ENCODE measurements at places on chromosomes 11 and 22. TPM values are rescaled to one million over a fixed set of nuclear protein-coding genes. Genes with fewer than 3 reads are reported as not detected.
A peak's percentile ranks its signal among the peaks of the same experiment; 100 is the strongest.

Gene PTGDR2
- not detected for total RNA-seq

Gene ARFGAP3
- total RNA-seq = 29.1 TPM

Gene THOC5
- total RNA-seq = 50.2 TPM

Gene MYOD1
- total RNA-seq = not detected

Gene SCGB2A2
- not detected for total RNA-seq

Gene CNGA4
- not detected for total RNA-seq

Gene CNIH2
- 5.5 TPM for total RNA-seq

DNA sequence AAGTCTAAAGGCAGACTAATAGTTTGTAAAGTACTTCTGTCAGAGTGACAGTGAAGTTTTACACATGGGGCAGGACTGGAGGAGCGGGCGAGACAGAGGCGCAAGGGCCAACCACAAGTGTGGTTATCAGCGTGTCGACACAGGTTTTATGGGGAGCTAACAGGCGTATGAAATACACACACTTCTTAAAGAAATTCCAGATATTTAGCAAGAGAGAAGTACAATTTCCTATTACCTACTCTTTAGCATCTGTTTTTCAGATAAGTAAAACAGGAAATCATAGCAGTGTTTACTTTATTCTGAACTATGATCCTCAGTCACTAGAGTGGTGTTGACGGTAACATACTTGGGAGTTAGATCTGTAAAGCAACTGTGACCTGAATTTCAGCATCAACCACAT is 22.5 kb downstream of the VSIG10L2 start:
- DNase-seq = no peak

DNA sequence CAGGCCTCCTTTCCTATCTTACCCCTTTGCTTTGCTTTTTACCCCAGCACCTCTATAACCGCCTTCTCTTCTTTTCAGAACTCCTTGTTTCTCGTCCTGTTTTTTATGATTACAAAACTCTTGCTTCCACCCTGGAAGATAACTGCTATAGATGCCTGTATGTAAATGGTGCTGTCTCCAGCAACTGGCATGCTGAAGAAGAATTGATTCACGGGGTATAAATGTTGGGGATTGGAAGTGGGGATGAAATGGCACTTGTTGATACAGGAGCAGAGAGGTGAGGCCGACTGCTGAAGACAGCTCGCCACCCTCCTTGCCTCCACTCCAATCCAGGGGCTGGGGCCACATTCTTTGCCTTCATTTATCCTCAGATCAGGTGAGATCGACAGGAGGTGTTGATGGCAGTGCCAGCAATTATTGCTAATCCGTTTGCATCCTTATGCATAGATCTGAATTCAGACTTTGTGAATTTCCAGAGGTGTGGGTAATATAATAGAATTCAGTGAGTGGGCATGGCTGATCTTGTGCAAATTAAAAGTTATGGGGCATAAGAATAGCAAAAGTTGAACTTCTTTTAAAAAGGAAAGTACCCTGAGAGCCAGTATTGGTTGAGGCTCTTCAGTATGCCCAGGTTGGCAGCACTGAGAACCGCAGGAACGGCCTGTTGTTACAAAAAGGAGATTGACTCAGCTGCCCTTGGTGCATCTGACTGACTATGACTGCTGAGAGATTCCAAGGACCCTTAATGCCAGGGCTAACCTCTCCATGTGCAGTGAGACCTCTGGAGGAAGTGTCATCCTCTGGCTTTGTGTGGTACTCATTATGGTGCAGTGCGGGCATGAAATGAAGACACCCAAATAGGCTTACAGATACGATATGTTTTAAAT is 5.3 kb downstream of the NEAT1 start:
- peak; percentile 46 for DNase-seq

DNA sequence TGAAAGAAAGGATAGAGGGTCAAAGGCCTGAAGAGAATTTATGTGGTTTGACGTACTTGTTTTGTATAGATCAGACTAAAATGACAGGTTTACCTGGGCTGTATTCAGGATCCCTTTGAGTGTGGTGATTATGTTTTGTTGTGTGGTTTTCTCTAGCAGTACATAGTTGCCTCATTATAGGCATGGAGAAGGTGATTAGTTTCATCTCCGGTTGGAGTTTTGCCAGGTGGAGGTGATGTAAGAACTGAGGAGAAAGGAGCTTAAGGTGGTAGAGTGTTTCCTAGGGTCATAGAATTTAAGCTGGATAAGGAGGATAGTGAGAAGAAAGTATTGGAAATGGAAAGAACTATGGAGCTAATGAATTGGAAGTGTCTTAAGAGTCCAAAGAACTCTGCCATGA is 229.0 kb downstream of the TMEM135 start:
- DNase-seq = no peak

DNA sequence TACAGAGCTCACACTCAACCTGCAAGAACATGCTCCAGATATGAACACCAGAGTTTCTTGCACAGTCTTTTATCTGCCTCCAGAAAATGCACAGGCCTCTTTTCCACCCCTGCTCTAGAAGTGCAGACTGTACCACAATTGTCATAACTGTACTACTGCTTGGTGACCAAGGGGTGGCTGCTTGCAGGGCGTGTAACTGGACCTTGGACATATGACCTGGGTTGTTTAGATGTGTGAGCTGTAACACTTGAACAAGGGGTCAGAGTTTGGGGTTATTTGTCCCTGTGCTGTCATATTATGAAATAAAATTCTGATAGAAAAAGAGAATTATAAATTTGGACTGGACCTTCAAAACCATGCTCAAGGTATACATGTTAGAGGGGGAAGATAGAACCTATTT is 1185.5 kb downstream of the FAM181B start:
- DNase-seq = no peak

DNA sequence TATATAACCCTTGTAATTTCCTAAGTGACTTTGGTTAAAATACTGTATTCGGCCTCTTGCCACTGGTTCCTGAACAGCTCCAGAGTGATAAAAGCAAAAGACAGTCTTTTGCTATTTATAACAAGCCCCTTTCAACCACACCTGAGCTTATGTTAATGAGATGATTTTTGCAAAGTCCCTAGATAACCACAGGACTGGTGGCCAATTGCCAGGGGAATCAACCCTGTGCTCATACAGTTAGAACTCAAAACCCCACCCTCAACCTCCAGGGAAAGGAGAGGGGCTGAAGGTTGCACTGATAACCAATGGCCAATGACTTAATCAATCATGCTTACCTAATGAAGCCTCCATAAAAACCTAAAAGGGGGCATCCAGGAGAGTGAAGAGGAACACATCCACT is 77.9 kb downstream of the SIK3 start:
- no peak for DNase-seq

- no peak for DNase-seq
Measured at GRCh38 chr11:95304777-95305176, 73.8 kb upstream of the SESN3 start.

DNA sequence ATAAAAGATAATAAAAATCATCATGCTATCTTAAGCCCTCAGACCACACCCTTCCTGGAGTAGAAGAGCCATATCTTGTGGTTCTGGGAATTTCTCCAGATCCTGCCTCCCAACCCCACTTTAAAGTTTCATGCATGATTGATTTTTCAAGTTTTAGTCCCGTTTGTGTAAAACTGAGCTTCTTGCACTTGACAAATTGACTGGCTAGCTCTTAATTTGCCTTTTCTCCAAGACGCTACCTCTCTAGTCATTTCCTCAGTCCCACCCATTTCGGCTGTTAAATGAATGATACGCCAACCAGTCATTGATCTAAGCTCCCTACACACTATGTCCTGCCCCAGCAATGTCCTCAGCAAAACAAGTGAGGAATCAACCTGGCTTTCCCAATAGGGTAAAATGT is 71.8 kb upstream of the TEAD1 start:
- DNase-seq = no peak

GRCh38 chr11:114449845-114450244 is 10.6 kb downstream of the REXO2 start:
- no peak for DNase-seq

GRCh38 chr11:30346068-30346688 is 23.3 kb downstream of the ARL14EP start:
- no peak for DNase-seq

- peak; percentile 72 for DNase-seq
Measured at GRCh38 chr11:19072464-19072863, 11.9 kb upstream of the MRGPRX2 start.

DNA sequence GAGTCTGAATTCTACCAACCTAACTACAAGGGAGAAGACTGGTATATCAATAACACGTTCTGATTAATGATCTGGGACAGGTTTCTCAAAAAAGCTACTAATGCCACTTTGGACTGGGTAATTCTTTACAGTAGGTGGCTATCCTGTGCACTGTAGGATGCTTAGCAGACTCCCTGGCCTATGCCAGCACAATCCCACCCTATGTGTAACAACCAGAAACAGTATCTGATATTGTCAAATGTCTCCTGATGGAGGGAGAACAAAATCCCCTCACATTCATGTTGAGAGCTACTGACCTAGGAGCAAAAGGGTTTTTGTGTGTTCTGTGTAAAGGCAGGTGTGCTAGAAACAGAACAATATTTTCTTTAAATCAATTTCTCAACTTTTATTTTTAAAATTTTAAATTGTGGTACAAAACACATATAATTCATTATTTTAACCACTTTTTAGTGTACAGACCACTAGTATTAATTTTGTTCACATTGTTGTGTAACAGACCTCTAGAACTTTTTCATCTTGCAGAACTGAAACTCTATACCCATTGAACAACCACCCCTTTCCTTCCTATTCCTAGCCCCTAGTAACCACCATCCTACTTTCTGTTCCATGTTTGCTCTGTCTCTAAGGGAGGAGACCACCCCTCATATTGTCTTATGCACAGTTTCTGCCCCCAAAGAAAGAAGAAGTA is 2.1 kb upstream of the MS4A6A start:
- DNase-seq = no peak

DNA sequence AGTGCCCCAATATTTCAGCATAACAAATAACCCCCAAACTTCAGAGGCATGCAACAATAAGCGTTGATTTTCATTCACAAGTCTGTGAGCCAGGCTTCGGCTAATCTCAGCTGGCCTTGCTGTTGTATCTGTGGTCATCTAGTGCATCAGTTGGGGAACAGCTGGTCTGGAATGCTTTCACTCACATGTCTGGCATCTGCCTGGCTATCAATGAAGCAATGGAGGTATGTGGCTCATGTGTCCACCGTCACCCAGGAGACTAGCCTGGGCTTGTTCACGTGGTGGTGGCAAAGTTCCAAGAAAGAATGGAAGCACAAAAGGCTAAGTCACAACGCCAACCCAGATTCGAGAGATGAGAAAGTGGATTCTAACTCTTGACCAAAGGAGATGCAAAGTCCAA is 304.8 kb upstream of the ISX start:
- peak; percentile 12 for DNase-seq

DNA sequence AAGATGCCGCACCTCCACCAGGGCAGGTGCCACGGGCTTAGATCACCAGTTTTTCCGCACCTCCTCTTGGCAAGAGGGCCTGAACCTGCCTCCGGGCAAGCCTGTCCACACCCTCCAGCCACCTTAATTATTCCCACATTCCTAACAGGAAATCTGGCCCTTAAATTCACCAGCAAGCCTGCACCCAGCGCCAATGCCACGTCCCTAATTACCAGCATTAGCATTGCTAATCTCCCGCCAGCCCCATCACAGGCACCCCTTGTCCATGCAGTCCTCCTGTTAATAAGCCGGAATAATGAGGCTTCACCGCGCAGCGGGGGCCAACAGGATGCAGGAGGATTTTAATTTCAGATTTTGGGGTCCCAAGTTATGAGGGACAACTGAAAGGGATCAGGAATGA is 69.7 kb downstream of the PHF21B start:
- DNase-seq = no peak

DNA sequence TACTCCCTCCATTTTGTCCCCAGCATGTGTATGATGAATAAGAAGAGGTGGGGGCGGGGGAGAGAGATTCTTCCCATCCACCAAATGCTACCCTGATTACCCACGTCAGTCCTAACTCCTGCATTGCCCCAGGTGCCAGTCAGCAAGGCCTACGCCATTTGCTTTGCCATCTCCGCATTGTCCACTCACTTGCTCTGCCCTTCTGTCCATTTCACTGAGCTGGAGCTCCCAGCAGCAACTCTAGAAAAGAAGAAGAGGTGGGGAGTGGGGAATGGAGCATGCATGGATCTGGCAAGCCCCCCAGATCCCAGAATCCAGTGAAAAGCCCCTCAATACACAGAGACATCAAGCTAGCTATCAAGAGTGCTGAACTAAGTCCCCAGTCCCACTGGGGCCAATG is 19.0 kb downstream of the WT1 start:
- DNase-seq = no peak

DNA sequence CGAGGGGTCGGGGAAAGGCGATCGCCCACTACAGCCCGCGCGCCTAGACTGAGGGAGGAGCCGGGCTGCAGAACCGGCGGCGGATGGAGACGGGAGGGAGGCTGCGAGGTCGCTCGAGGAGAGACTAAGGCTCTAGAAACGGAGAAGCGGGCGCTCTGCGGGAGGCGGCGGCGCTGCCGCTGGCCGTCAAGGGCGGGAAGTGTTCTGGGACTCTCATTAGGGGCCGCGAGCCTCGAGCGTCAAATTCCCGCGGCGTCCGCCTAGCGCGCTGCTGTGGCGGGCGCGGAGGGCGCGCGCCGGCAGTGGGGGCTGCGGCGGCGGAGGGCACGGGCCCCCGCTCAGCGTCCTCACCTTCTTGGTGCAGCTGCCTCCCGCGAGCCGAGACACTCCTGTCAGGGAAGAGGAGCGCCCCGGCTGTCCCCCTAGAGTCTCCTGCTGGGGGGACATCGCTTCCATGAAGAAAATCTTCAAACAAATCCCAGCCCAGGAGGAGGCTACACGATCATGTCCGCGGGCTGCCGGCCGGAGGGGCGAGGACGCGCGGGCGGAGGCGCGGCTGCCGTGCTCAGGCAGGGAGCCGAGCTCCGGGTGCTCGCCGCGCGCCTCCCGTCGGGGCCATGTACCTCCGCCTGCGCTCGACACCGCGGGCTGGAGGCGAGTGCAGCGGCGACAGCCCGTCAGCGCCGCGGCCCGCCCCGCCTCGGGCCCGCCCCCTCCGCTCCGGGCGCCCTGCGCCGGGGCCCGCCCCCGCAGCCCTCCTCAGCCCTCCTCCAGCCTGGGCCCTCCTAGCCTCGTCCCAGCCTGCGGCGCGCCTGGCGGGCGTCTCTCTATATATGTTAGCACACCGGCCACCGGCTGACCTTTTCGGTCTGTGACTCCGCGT is at the start of gene ARHGAP20:
ARHGAP20 (minus strand) TSS at position 662 of the 883 bp plus-strand sequence; CDS start at position 456, 206 bp downstream.
- no peak for DNase-seq

DNA sequence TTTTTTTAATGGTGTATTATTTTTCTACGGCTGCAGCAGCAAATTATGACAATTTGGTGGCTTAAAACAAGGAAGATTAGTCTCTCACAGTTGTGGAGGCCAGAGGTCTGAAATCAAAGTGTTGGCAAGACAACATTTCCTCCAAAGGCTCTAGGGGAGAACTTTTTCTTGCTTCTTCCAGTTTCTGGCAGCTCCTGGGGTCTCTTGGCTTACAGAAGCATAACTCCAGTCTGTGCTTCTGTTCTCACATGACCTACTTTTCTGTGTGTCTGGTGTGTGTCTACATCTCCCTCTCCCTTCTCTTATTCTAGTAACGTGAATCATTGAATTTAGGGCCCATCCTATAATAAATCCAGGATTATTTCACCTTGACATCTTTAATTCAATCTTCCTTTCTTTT is 551.9 kb upstream of the LUZP2 start:
- DNase-seq = no peak

DNA sequence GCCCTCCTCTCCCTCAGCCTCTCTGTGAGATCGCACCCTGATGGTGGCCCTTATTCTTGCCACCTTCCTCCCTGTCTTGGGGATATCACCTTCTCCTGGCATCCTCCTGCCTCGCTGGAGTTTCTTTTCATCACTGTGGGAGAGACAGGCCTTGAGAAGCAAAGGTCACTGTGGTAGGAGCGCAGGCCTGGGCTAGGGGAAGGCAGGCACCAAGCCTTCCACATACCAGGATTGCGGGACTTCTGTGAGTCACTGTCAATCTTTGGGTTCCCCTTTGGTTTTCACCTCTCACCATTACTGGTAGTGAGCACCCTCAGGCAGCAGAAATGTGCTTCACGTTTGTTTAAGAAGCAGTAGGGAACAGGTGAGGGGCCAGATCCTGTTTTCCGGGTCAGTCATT is 31.2 kb upstream of the B3GAT1 start:
- no peak for DNase-seq
